ENCODE measurements at places on chromosomes 5 and 9.
A peak's percentile ranks its signal among the peaks of the same experiment; 100 is the strongest.

DNA sequence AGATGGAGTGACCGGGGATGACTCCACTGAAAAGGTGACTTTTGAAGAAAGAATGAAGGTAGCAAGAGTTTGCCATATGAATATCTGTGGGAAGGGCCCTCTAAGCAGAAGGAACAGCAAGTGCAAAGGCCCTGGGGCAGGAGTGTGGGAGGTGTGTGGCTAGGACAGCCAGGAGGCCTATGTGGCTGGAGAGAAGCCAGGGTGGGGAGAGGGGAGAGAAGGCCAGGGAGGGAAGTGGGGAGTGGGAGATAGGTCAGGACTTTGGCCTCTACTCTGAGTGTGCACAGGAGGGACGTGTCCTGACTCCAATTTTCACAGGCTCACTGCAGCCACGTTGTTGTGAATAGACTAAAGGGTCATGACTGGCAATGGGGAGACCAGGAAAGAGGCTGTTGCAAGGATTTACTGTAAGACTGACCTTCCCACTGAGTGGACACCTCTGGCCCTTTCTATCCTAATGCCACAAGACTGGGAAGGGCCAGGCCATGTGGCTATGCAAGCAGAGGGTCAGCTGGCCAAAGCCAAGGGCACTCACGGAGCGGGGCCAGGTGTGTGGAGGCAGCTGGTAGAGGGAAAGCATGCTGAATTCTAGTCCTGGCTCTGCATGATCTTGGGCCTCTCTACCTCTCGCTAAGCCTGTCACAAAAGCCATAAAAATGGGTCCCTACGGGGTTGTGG is 172.4 kb downstream of the PAX5 start:
- DNase-seq: no peak

GRCh38 chr5:91850031-91850430 is 466.9 kb upstream of the ARRDC3 start:
- DNase-seq: no peak

DNA sequence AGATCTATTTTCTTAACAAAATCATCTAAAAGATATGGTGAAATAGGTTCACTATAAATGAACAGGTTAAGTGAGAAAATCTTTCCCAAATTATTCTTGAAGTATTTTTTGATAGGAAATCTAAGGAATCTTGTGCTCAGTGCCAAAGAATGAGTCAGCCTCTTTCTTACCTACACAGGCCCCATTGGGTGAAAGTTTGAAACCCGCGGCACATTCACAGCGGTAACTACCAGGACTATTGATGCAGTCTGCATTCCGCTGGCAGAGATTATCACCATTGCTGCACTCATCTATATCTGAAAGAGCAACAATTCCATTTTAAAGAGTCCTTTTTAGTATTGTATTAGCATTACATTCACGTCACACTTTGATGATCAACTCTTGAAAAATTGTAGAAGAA is 221.8 kb downstream of the SLC12A2 start:
- DNase-seq: no peak

- DNase-seq: peak; percentile 55
Measured at GRCh38 chr5:134114886-134115805, 665 bp downstream of the TCF7 start.

DNA sequence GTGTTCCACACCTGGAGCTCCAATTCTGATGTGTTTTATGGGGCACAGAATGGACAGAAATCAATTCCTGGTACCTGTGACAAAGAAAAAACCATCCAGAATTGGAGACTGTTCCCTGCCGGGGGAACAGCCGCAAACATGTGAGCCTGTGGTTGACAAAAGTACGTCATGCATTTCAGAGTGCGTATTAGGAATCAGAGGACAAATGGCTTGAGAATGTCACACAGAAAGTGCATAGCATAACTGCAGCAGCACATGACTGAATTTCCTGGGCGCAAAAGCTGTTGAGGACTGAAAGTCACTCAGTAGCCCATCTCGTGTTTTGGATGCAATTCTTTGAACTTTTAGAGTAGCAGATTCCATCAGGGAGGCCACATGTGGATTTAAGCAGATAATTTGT is 85.1 kb downstream of the TRIO start:
- DNase-seq: no peak

GRCh38 chr9:88221105-88221504 is 82.8 kb upstream of the SPATA31C2 start:
- DNase-seq: no peak

GRCh38 chr9:23502004-23502403 is 324.0 kb downstream of the ELAVL2 start:
- DNase-seq: no peak

DNA sequence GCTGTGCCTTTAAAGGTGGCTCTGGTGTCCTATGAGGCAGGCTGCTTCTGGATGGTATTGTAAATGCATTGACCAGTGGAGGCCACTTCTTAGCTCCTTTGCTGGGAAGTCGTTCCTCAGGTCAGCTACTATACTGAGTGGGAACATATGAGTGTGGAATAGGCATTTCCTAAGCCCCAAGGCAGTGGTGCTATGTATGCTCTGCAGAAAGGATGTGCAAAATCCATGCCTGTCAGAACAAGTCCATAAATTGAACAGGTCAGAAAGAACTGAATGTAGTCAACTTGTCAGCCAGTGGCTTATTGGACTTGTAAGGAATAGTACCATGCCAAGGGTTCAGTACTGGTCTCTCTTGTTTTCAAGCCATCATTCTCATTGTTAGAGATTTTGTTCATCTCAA is 216.4 kb downstream of the CDH10 start:
- DNase-seq: no peak

- no peak for DNase-seq
Measured at GRCh38 chr5:111232311-111233051, 8.3 kb downstream of the CAMK4 start.
